ENCODE measurements at places on chromosomes 1 and 21.

DNA sequence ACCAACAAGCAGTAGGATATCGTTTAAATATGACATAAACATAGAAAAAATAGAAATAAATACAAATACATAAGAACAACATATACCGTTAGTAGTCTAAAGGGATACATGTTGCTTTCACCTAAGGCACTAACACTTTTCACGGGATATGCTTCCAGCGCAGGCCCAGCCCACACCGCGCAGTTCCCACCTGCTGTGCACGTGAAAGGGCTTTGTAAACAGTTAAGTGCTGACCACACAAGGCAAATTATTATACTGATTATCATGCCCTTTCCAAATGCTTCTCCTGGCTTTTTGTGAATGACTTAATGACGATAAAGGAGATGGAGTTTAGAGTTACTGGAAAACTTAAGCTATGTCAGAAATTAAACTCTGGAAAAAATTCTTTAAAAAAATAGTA lies 11.3 kb upstream of the IL22RA1 start:
- DNase-seq = no peak

GRCh38 chr1:21325231-21325718 lies 35.0 kb upstream of the ECE1 start:
- DNase-seq = no peak

DNA sequence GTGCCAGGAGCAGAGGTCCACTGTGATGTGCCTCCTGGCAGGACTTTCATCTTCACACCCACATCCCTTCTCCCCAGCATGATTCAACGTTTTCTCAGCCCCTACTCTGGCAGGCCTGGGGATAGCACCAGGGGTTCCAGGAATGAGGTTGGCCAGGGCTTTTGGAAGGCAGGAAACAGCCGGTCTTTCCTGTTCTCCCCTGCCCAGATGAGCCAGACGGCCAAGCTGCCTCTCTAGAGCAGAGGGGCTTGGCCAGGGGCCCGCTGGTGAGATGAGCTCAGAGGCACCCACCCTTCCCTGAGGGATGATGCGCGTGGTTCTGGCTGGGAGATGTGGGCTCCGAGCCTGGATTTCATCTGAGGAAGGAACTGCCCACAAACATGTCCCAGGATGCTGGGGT lies 4.3 kb upstream of the MFAP2 start:
- peak; percentile 69 for DNase-seq

- no peak for DNase-seq
Measured at GRCh38 chr1:194795917-194796593, 1609.6 kb upstream of the B3GALT2 start.

GRCh38 chr1:180188091-180188506 lies 33.4 kb downstream of the QSOX1 start:
- no peak for DNase-seq

DNA sequence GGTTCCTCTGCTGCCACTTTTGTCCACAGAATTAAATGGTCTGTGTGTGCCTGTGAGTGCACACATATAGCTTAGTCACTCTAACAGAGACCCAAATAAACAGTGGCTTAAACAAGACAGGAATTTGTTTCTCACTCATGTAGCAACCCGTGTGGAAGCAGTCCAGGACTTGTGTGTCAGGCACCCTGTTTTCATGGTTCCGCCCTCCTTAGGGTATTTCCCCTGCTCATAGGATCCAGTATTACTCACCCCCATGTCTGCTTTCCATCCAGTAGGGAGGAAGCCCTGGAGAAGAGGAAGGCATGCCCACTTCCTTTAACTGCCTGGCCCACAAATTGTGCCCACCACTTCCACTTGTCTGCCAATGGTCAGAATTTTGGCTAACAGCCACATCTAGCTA lies 41.3 kb upstream of the TACSTD2 start:
- peak; percentile 100 for DNase-seq

DNA sequence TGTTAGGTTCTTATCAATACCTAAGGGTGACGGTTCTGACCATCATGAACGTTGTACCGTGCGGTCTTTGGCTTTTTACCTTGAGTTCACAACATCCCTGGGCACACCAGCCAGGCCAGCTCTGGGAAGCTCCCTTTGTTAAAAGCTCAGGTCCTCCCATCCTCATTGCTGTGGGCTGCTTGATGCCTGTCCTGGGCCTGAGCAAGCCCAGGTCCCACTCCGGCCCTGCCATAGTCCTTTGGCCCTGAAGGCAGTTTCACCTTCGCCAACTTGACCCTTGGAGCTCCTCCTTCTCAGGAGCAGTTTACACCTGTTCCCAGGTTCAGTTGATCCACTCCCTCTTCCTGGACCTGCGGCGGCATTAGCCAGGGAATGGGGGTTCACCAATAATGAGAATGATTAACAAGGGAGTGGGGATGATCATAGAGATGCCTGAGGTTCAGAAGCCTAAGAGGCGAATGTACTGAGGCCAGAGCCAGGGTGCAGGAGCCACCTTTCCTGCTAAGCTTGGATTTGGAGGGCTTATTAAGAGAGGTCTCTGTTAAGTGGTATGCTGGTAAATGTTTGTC lies 40.2 kb downstream of the DHCR24 start:
- no peak for DNase-seq

- no peak for DNase-seq
Measured at GRCh38 chr1:54436826-54437225, 30.6 kb upstream of the SSBP3 start.

GRCh38 chr21:17264182-17264581 lies 248.7 kb upstream of the CXADR start:
- DNase-seq = no peak

Measured in epithelial cell of prostate (primary cell).